ENCODE measurements at places on chromosomes 5 and 9.

DNA sequence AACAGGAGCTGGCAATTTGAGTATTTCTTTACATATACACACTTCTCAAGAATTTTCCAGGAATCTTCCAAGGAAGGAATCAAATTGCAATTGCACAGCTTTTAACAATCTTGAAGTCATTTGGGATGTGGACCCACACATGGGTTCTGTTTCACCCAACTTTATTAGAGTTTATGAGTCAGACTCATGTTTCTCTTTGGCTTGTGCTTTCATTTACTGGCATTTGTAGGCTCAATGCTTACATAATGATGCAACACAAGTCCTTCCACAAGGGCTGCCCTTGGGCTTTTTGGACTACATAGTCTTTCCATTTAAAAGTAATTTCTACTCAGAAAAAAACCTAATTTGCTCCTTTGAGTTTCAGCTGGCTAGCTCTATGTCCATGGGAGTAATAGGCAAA is 4.6 kb upstream of the CDC37L1 start:
- no peak for DNase-seq

DNA sequence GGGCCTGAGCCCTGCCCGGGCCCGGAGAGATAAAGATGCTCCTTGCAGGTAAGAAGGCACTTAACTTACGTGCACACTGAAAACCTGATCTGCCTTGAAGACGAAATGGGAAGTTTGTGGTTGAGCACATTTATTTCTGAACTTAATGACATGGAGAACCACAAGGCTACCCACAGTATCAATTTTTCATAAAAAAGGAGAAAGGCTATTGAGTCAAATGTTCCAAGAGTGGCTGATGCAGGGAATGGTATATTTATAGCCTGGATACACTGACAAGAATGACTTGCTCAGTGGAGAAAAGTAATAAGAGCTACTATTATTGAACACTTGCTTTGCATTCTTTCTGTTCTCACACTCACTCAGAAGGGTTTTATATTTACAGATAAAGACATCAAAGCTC is 419.3 kb downstream of the ACTL7B start:
- no peak for DNase-seq

- DNase-seq: no peak
Measured at GRCh38 chr5:119795768-119796167, 166.4 kb downstream of the FAM170A start.

GRCh38 chr9:105299190-105299854 is 54.9 kb downstream of the SLC44A1 start:
- DNase-seq: no peak

GRCh38 chr9:91948101-91948596 is 1.9 kb downstream of the ROR2 start:
- DNase-seq: no peak

DNA sequence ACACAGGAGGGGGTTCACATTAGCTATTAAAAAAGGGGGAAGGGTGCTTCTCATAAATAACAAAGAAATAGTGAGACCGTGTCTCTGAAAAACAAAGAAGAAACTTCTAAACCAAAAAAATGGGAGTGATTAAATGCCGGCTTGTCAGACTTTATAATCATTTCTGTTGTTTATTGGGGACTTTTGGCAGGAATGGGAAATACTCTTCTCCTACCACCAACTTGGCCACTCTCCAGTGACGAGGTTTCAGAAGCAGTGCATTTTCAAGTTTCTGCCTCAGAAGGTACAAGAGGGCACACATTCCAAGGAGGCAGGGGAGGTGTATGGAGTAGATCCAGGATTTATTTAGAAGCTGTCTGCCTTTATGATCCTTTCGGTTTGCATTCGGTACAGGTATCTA is 46.2 kb downstream of the LIX1 start:
- DNase-seq: no peak

- DNase-seq: no peak
Measured at GRCh38 chr5:135234666-135235401, 164.2 kb downstream of the MACROH2A1 start.

DNA sequence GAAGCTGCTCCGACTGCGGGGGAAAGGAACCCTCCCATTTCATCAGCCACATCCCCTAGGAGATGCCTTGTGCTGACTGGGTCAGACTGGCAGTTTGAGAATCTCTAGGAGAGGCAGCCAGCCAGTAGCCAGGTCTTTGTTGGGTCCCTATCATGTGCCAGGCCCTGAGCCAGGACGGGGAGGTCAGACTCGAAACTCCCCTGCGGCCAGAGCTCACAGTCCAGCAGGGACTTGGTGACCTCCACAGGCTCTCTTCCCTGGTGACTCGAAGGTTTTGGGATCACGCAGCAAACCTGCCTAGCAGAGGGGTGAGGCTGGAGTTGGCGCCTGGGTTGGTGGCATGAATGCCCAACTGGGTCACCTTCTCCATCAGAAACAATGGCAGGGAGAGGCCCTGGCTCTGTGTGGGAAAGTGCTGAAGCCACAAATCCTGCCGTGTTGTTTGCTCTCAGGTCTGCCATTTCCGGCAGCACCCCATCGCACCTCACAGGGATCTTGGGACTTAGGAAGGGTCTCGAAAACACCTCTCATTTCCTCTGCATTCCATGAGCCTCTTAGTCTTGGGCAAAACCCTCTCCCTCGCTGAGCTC is 14.4 kb upstream of the ORM1 start:
- no peak for DNase-seq

- DNase-seq: no peak
Measured at GRCh38 chr9:21473236-21473635, 8.9 kb downstream of the IFNE start.

DNA sequence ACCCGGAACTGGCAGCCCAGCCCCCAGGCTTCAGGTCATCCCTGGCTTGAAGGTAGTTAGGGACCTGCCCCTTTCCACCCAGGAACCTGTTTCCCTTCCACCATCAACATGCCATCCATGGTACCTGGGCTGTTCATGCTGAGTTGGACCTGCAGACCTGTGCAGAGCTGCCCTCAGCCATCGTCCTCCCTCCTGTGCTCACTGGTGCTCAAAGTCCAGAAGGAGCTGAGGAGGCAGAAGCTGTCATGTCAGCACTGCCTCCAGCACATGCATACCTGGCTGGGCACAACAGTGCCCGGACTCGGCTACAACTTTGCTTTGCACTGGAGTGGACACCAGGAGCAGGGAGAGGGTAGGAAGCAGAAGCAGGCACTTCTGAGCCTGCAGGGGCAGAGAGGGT is 36.2 kb downstream of the BTNL8 start:
- DNase-seq: no peak

DNA sequence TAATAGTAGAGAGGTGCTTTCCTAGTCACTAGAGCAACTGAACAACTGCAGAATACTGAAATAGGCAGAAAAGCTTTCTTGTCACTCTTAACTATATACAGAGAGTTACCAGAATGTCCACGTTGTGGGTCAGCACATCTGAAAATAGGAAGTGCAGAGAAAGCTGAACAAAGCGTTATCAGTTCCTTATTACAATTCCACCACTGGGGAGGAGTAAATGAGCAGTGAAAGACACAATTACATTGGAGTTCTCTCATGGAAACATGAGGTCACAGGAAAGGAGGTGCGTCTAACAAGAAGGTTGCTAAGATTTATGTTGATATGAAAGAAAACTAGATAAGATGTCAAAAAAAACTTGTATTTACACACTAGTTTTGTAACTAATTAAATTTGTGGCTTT is 461.9 kb upstream of the COX7C start:
- DNase-seq: no peak

- no peak for DNase-seq
Measured at GRCh38 chr9:2758898-2759510, 41.7 kb downstream of the KCNV2 start.

Data from stimulated activated CD8-positive, alpha-beta memory T cell treated with anti-CD3 and anti-CD28 coated beads, Interleukin-7, amount 100 ng/mL, for 24 hours (primary cell).